ENCODE measurements at places on chromosomes 11 and 22.
A peak's percentile ranks its signal among the peaks of the same experiment; 100 is the strongest.

DNA sequence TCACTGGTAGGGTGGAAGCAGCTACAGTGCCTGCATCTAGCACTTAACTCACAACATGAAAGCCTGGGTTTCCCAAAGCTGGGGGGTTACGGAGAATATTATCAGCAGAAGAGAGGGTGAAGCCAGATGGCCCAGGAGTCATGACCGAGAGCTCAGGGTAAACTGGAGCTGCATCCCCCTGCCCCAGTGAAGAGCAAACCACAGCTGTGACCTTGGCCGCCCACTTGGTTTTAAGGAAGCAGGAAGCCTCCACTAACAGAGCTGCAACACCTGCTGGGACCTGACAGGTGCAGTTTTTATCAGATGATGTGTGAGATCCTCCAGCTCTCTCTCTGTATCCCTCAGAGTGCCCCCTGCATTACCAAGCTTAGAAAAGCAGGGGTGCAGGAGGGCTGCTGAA lies 20.9 kb downstream of the TCP11L1 start:
- no peak for DNase-seq

DNA sequence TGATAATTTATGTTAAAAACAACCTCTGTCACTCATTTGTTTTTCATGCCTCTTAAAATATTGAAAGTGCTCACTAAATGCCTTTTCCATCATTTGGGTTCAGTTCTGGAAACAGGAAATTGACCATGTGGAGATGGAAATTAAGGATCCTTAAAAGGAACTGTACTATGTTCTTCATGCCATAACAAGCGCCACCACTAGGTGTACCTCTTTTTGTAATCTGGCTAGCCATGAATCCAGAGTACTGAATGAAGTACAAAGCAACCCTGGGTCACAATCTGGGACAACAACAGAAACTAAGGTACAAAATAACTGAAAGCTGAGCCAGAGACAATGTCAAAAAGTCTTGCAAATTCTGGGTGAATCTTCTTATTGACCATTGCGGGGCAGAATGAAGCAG lies 559.1 kb downstream of the FAM181B start:
- DNase-seq, result no peak

GRCh38 chr11:46281371-46281831 lies 3.9 kb downstream of the CREB3L1 start:
- peak; percentile 76 for DNase-seq

GRCh38 chr11:73156114-73156513 lies 14.0 kb upstream of the FCHSD2 start:
- no peak for DNase-seq

- DNase-seq, result no peak
Observed at GRCh38 chr22:41315586-41315985, 14.3 kb downstream of the ZC3H7B start.
